RPMI8226 (cell line): ENCODE measurements at places on chromosomes 11 and 22.

- no peak for DNase-seq
These were observed 42.9 kb upstream of the AKIP1 start for GRCh38 chr11:8867931-8868631.

- DNase-seq: no peak
These were observed 9.9 kb downstream of the MAPK1 start for GRCh38 chr22:21857481-21857914.

DNA sequence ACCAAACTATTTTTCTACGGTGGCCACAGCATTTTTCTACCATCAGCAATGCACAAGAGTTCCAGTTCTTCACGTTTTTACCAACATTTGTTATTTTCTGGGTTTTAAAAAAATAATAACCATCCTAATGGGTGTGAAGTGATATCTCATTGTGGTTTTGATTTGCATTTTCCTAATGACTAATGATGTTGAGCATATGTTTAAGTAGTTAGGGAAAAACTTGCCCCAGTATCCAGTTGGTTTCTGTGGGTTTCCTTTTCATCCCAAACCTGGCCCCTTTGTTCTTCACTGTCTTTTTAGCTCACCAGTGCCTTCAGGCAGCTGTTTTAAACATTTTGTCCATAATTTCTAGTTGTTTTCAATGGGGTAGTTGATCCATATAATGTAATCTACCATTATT is 14.7 kb upstream of the PTS start:
- DNase-seq: no peak

DNA sequence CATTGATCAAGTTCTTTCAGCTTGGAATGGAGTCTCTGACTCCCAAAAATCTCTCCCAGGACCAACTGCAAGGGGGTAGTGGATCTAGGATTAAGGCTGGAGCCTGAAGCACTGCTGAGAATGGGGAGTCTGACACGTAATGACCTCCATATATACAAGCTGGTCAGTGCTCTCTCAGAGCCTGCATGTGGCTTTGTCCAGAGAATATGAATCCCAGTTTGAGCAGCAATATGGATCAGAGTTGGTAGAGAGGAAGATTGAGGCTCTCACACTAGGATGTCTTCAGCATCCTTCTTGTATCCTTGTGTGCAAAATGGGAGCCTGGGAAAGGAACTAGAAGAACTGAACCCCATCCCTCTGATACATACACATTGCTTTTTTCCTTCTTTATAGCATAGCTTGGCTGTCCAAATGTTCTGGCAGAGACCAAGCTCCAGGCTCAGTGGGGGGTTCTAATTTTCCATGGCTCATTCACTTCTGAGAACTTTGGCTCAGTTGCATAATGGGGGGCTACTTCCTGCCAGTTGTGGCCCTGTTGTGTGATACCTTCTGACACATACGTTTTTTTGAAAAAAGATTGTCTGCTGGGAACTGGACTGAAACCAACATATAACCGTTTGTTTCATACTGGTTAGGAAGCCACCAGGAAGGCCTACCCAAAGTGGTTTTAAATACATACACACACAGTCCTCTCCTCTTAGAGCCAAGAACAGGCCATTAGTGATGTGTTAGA is 138.2 kb downstream of the ETS1 start:
- DNase-seq: no peak

DNA sequence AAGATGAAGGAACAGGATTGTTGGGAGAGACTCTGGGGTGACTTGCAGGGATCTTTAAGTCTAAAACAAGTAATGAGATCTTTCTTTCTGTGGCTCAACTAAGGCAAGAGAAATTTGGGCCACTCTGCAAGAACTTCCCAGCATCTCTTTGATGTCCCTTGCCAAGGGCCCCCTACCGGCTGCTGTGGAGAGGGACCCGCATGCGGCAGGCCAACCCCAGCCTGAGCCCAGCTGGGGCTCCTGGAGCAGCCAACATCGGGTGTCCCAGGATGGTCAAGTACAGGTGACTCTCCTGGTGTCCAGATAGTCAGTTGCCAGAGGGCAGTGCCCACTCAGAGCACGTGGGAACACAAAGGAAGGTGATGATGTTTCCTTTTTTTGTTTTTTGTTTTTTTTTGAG is 363.2 kb downstream of the TBC1D22A start:
- peak; percentile 47 for DNase-seq

DNA sequence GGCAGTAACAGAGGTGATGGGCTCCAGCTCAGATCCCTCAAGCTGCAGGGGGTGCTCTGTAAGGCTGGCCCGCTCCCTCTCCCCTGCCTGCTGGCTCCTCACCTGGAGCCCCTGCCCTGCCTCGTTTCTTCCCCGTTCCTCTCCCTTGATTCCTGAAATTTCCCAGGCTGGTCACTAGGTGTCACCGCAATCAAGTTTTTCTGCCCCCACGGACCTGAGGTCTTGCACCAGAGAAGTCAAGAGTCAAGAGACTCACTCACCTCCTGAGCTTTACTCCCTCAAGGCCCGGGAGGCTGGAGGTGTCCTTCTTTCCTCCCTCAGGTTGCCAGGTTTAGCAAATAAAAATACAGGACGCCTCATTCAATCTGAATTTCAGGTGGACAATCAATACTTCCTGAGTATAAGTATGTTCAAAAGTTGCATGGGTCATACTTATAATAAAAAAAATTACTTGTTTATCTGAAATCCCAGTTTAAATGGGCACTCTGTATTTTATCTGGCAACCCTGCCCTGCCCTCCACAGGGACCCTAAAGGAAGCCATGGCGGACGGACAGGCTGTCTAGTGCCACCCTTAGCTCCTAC is 69.2 kb downstream of the SCUBE1 start:
- peak; percentile 68 for DNase-seq

DNA sequence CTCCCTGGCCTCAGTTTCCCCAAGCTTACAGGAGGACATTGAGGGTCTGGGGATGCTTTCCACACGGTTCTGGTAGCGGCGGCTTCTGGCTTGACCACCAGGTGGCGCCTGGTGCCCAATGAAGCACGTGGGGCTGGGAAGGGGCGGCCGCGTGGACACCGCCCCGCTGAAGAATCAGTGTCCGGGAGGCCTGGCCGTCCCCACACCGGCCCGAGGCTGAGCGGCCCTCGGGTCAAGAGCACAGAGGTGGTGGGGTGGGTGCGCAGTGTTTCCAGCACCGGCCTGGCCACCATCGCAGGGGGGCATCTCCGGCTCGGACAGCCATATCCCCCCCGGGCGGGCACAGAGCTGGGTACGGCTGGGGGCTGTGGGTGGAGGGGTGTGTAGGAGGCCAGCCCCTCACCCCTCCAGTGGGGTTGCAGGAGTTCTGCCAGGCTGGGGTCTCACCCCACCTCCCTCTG is 27.8 kb upstream of the PPARA start:
- peak; percentile 82 for DNase-seq

DNA sequence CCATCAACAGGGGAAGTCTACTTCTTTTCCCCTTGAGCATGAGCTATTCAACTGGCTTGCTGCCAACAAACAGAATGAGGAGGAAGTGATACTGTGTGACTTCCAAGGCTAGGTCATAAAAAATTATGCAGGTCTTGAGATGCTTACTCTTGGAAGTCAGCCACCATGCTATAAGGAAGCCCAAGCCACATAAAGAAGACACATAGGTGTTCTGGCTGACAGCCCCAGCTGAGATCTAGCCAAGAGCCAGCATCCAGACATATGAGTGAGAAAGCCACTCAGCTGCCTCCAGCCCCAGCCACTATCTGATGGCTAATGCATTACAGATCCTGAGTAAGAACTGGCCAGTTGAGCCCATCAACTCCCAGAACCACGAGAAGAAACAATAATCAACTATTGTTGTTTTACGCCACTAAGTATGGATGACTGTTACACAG is 31.0 kb upstream of the PPP2R1B start:
- DNase-seq: peak; percentile 99

DNA sequence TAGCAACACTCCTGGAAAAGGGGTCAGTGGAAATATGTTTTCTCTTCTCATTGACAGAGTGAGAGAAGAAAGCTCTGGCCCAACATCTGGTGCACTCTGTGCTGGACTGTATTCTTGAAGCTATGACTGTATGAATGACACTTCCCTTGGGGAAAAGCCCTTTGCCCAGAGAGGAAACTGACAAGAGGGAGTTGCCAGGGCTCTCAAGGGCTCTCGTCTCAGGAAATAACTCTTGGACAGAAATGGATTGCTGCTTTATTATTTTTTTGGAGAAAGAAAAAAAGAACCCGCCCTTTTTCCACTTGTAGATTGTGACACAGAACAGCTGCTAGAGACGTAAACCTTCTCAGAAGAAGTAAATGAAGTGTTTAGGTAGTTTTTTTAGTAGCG is 11.4 kb downstream of the ETS1 start:
- DNase-seq: no peak

DNA sequence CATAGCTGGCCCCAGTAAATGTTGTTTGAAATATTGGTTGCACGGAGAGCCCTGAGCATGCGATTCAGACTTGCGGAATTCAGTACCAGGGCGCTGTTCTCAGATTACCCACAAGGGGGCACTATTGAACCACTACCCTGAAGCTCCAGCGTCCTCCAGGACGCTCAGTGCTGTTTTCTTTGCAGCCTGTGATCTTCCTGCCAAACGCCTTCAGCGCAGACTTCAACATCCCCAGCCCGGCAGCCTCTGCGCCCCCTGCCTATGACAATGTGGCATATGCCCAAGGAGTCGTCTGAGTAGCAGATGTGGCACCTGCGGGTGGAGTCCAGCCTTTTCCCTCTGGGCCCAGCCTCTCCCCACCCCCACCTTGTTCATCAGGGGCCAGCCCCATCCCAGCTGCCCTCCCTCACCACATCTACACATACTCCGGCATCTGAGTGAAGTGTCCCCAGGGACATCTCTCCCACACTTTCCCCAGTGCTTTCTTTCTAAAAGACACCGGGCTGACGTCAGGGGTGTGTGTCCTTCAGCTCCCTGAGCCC is 9.6 kb upstream of the MS4A10 start:
- peak; percentile 92 for DNase-seq

DNA sequence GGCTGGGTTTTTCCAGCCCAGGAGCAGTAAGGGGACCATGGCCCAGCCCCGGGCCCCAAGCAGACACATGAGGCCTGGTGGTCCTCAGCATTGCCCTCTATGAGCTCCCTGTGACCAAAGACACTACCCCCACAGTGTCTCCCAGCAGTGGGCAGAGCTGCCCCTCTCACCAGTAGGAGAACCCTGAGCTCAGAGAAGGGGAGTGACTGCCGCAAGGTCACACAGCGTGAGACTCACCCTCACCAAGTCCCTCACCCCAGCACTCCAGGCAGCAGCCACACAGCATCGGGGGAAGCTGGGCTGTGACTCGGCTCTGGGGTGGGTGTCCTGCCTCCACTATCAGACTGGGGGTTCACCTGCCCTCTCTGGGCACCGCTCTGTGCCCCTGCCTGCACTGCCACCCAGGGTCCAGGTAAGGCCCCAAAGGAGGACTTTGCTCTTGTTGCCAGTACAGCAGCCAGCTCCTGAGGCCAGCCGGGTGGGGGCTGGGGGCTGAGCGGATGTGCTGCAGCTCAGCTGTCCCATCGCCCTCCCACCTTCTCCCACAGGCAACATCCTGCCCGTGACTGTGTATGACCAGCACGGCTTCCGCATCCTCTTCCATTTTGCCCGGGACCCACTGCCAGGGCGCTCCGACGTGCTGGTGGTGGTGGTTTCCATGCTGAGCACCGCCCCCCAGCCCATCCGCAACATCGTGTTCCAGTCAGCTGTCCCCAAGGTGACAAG is 7.9 kb upstream of the SH3BP1 start:
- DNase-seq: no peak

DNA sequence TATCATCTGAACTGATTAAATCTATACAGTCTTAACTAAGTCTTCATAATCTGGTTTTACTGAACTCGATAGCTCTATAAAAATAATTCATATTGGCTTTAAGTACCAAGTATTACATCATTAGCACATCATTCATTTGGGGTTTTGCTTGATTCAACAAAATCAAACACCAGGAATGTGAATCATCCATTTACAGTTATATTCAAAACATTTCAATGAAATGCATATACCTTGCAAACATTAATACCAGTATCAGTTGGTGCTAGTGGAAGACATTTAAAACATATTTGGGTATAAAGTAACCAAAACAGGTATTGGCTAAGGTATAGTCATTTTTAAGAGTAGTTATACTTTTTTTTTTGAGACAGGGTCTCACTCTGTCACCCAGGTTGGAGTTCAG is 12.2 kb upstream of the CCDC89 start:
- no peak for DNase-seq

- DNase-seq: no peak
These were observed 161.3 kb downstream of the LARGE1 start for GRCh38 chr22:33758961-33759360.

DNA sequence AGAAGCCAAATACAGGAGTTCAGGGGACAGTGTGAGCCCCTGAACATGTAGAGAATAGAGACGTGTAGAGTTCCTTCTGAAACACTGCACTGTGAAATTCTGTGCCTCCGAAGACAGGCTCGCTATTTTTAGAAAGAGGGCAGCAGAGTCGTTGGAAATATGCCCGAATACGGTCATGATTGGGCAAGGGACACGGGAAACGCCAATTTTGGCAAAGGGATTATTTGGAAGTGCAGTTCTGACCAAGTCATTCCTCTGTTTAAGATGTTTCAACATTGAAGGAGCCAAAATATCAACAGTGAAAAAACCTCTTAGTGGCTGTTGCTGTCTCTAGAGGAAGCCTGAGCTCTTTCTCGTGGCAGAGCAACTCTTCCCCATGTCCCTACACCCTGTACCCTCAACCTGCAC is 9.5 kb upstream of the CBX6 start:
- DNase-seq: no peak

DNA sequence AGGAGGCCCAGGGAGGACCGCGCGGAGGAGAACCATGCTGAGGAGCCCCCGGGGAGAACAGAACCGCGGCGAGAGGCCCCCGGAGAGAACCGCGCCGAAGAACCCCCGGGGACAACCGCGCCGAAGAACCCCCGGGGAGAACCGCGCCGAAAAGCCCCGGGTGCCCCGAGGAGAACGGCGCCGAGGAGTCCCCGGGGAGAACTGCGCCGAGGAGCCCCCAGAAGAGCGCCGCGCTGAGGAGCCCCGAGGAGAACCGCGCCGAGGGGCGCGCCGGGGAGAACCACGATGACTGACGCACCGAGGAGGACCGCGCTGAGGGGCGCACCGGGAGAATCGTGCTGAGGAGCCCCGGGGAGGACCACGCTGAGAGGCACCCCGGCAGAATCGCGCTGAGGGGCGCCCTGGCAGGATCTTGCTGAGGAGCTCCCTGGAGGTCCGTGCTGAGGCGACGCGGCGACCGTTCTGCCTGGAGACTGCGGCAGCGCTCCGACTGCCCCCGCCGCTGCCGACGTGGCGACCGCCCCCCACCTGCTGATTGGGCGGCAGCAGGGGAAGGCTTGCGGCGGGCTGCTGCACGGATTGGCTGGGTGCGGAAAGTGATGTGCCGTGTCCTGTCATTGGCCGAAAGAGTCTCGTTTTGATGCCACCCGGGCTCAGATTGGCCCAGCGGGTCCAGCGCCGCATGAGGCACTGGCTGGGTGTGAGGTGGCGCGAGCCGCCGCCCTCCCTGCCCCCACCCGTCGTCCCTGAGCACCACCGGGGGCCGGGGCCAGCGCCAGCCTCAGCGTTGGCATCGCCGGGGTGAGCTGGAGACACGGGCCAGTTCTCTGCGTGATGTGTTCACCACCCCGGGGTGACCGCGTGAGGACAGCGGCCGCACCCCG is at the start of gene KCNQ1OT1:
Gene KCNQ1OT1 (minus strand): TSS at position 464 of the 884 bp plus-strand sequence.
- DNase-seq: no peak

DNA sequence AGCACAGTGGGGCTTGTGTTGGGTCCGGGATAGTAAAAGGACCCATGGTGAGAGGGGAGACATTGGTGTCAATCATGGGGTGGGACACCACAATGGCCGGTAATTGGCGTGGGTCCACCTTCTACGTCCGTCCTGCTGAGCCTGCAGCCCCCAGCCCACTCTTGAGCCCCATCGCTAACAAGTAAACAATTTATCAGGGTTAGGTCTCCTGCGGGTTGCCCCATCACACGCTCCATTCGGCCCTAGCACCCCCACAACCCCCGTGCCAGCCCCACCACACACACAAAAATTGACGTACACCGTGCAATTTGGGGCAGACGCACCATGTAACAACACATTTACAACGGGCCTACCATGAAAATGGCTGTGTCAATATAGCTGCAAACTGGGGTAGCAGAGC is 86.5 kb upstream of the HTATIP2 start:
- DNase-seq: no peak
